Bronchial smooth muscle cell (primary cell): ENCODE measurements at places on chromosomes 6 and 20. TPM values are rescaled to one million over a fixed set of nuclear protein-coding genes. Genes with fewer than 3 reads are reported as not detected.

BPIFB2 gene
- not detected in 2 replicates for total RNA-seq

HSD17B8 gene
- 9.5 and 10.9 TPM in 2 replicates for total RNA-seq

ADGB gene
- not detected in 2 replicates for total RNA-seq

ENTPD6 gene
- total RNA-seq = 54.0 and 57.4 TPM in 2 replicates

GRM1 gene
- under 0.01 and 0.17 TPM in 2 replicates for total RNA-seq
